Spinal cord (tissue), 10 donors: ENCODE measurements at places on chromosomes 1 and 21. TPM values are rescaled to one million over a fixed set of nuclear protein-coding genes. Genes with fewer than 3 reads are reported as not detected.

DNA sequence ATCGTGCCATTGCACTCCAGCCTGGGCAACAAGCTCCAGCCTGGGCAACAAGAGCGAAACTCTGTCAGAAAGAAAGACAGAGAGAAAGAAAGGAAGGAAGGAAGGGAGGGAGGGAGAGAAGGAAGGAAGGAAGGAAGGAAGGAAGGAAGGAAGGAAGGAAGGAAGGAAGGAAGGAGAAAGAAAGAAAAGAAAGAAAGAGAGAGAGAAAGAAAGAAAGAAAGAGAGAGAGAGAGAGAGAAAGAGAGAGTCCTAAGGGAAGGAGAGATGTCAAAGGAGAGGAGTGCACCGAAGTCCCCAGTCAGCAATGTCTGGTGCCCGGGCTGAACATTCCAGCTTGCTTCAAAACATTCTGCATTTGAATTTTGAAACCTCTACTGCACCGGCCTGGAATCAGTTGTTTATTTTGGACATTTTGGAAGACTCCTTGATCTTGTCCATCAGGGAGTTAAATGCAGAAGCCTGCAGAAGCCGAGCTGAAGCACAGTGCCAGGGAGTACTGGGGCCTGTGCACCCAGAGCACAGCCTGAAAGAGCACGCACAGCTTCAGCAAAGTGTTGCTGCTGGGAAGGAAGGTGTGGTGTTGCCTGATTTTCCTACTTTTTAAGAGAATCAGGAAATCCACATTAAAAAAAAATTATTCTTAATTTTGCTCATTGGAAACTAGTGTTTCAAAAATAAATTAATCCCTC, 3.7 kb upstream of the IGSF3 start:
- no peak for DNase-seq
- H3K36me3 ChIP-seq = no peaks in the 10 kb centered on the region
- peaks cover 8% of the 10 kb centered on the region for H3K27me3 ChIP-seq
- H3K27ac ChIP-seq = no peak overlapping the region
- H3K4me1 ChIP-seq = peaks cover 20% of the 10 kb centered on the region

Gene FCRL2
- total RNA-seq = 0.20 TPM

DNA sequence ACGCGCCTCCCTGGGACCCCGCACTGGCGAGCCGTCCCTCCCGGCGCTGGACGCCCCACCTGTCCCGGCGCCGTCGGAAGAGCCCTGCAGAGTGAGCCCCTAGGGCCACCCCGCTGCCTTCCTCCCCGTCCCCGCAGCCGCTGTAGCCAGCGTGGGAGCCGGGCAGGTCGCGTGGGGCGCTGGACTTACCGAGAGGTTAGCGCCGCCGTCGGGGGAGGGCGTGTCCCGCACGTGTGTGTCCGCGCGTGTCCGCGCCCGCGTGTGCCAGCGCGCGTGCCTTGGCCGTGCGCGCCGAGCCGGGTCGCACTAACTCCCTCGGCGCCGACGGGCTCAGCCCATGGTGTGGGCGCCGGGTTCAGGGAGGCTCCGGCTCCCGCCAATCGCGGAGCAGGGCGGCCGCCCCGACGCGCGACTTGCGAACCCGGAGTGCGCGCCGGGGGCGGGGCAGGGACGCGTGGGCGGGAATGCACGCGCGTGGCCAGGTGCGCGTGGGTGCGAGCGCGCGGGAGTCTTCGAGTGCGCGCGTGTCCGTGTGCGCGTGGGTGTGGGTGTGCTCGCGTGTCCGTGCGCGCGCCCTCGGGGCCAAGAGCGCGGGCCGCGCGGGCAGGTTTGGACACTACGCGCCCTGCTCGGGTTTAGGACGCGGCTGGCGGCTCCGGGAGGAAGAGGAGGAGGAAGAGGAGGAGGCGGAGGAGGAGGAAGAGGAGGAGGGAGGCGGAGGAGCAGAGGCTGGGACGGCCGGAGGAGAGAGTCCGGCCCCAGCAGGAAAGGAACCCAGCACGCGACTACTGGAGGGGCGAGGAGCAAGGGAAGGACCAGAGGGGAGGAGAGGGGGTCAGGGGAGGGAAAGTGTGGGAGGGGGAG, 145.2 kb upstream of the ETS2 start:
- H3K36me3 ChIP-seq = no peaks in the 10 kb centered on the region

- H3K36me3 ChIP-seq = no peaks in the 10 kb centered on the region
- H3K4me3 ChIP-seq = no peak overlapping the region
- no peak overlapping the region for H3K27ac ChIP-seq
- no peaks in the 10 kb centered on the region for H3K4me1 ChIP-seq
- H3K27me3 ChIP-seq = no peaks in the 10 kb centered on the region
- DNase-seq = no peak
These were observed 136.1 kb downstream of the TGFB2 start for GRCh38 chr1:218481116-218481775.

GRCh38 chr21:40610345-40610744, 236.6 kb downstream of the DSCAM start:
- H3K36me3 ChIP-seq = no peaks in the 10 kb centered on the region
- no peaks in the 10 kb centered on the region for H3K4me1 ChIP-seq
- H3K4me3 ChIP-seq = no peak overlapping the region
- no peak overlapping the region for H3K27ac ChIP-seq
- no peaks in the 10 kb centered on the region for H3K27me3 ChIP-seq

Gene EVA1C
- total RNA-seq = 11.0 TPM

- H3K27me3 ChIP-seq = no peaks in the 10 kb centered on the region
- H3K27ac ChIP-seq = no peak overlapping the region
- peaks cover 3% of the 10 kb centered on the region for H3K36me3 ChIP-seq
- peaks cover 6% of the 10 kb centered on the region for H3K4me1 ChIP-seq
- DNase-seq = no peak
- H3K4me3 ChIP-seq = no peak overlapping the region
These were observed 355.2 kb downstream of the SMYD3 start for GRCh38 chr1:246151796-246152434.

Gene PDE4B
- 57.7 TPM for total RNA-seq

Gene DMRTA2
- 0.61 TPM for total RNA-seq
